ENCODE measurements at places on chromosomes 16 and 17.

- DNase-seq, result no peak
Observed at GRCh38 chr17:64356776-64357175, 33.9 kb downstream of the PECAM1 start.

DNA sequence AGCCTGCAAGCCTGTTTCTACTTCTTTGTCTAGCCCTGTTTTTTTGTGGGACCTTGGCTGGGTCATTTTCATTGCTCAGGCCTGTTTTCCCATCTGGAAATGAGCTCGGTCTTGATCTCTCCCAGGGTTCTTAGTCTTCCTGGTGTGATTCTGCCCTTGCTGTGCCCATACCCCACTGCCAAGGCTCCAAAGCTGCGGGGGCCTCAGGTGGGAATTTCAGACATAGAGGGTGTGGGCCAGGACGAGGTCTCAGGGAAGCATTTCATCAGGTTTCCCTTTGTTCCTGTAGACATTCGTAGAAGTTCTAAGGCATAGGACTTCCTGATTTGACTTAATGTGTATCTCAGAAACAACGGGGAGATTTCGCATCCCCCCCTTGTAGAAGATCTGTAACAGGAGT lies 5.8 kb downstream of the MPRIP start:
- DNase-seq, result peak; percentile 26

GRCh38 chr17:75872434-75873351 lies 5.7 kb downstream of the TRIM47 start:
- peak; percentile 76 for DNase-seq

DNA sequence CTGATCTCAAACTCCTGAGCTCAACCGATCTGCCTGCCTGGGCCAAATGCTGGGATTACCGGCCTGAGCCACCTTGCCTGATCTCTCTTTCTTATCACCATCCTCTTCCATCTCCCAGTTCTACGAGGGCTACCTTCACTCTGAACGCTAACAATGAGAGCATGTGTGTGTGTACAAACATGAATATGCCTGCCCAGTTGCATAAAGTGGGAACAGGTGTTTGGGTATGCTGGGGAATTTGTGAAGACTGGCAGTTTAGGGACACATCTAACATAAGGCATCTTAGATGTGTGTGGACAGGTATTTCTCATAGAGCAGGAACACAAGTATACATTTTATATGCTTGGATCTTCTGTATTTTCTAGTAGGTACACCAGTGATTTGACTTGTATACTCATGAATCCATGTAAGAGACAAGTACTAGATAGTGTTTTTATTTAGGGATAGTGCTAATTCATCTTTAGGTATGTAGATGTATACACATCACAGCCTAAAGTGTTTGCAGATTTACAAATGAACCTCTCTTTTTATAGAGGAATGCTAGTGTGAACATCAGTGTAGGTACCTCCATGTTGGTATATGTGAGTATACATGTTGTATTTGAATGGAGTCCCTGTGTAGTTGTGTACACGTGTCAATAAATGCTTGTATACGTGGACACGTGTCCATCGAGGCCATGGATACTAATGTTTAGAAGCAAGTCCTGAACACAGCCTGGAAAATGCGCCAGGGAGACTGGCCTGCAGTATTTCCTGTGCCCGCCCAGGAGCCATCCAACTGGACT lies 1.2 kb upstream of the DLX4 start:
- DNase-seq, result no peak

- peak; percentile 62 for DNase-seq
Observed at GRCh38 chr17:56982312-56982711, 4.4 kb downstream of the SCPEP1 start.

- DNase-seq, result no peak
Observed at GRCh38 chr17:56148333-56148732, 4.9 kb upstream of the ANKFN1 start.

DNA sequence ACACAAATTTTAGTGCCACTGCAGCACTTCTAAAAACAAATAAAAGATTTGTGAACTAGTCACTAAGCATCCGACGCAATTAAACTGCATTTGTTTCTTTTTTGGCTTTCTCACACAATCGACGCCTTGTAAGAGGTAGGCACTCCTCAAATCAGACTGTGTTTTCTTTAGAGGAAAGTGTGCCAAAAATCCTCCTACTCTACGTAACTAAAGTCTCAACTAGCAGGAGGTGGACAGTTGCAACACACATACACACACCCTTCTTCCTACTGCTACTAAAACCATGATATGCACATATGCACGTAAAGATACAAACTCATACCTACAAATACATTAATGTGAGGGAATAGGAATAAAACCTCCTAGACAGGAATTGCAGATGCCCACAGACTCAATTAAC lies 844.7 kb upstream of the SOX9 start:
- no peak for DNase-seq

- no peak for DNase-seq
Observed at GRCh38 chr16:48203974-48204824, 39.9 kb upstream of the LONP2 start.

GRCh38 chr16:3850544-3850899 lies 30.0 kb downstream of the CREBBP start:
- no peak for DNase-seq

DNA sequence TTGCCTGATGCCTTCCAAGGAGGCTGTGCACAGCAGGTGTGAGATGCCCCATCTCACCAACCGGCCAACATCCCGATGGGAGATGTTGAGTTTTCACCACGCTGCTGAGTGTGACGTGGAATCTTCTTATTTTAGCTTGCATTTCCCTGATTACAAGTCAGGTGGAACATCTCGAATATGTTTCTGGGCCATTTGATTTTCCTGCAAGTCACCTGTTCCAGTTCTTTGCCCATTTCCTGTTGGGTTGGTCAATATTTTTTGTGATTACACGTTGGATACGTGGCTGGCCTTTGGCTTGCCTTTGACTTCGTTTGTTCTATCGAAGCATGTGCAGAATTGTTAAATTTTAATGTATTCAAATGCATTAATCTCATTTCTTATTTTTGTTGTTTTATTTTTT lies 8.3 kb upstream of the CDH15 start:
- DNase-seq, result no peak
